ENCODE measurements at places on chromosomes 13 and 19. TPM values are rescaled to one million over a fixed set of nuclear protein-coding genes. Genes with fewer than 3 reads are reported as not detected.

- DNase-seq, result no peak
Observed at GRCh38 chr13:26219726-26220125, 2.4 kb downstream of the RNF6 start.

GRCh38 chr13:23739596-23739995 is 149.6 kb downstream of the MIPEP start:
- no peak for DNase-seq

The HSPB6 gene
- not detected for total RNA-seq

The ZNF587B gene
- 29.1 TPM for total RNA-seq

DNA sequence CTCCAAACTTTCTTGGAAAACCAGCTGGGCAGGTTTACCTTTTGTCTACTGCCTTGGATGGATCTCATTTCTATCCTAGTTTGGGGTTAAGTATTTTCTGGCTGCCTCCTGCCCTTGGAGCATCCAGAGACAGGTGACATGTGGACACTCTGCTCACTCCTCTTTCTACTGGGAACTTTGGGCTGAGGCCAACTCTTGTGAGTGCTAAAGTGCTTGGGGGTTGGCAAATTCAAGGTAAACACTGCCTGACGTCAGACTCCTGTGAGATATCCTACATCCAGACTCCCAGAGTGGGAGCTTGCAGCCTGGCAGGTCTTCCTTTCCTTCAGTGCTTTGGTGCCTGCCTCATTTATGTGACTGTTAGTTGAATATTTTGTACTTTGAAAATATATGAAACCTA is 388.1 kb downstream of the KCNRG start:
- no peak for DNase-seq

The TMEM272 gene
- total RNA-seq, result not detected

DNA sequence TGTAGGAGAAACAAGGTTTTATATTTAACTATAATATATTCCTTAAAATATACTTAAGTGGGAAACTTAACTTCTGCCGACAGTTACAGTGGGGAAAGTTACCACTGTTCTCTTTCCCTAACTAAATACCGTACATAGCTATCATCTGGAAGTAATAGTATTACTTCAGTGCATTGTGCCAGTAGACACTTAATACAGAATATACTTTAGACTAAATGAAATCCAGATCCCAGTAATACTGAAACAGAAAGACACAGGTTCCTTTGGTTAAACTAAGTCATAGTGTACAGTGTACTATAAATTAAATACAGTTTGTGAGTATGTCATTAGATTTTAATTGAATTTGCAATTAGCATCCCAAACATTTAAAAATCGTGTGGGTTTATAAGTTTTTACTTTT is 107.5 kb downstream of the PCCA start:
- no peak for DNase-seq

GRCh38 chr19:39070888-39071287 is 13.3 kb upstream of the ACP7 start:
- no peak for DNase-seq

- DNase-seq, result no peak
Observed at GRCh38 chr19:24081056-24081455, 5.9 kb upstream of the ZNF254 start.

DNA sequence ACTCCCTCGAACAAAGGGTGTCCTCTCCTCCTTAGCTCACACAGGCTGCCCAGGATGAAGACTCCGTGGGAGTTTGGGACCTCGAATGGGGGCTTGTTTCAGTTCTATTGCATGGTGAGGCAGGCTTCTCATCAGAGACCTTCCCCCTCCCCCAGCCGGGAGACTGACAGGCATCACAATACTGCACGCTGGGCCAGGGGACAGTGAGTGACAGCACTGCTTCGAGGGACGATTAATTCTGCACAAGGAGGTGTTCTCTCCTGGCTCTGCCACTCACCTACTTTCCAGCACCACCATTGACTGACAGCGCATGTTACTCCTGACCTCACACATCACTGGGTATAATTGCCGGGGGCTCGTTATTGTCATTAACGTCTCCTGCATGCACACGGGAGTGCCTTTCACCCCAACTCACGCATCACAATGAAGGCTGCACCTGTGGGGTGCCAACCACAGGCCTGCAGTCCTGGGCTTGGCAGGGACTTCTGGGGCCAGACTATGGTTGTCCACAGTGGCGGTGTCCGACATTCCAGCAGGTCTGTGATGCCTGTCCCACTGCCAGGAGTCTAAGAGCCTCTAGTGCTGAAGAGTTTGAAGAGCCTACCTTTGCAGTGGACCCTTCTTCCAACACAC is 412.2 kb upstream of the TSHZ3 start:
- DNase-seq, result no peak

The ZNF417 gene
- total RNA-seq, result 52.6 TPM

GRCh38 chr13:93248627-93249047 is 22.0 kb downstream of the GPC6 start:
- DNase-seq, result no peak

The SPACA4 gene
- not detected for total RNA-seq

GRCh38 chr13:75445717-75446499 is 36.1 kb downstream of the TBC1D4 start:
- DNase-seq, result no peak

The KLC3 gene
- not detected for total RNA-seq

Data from B cell (primary cell).